Cardiac muscle cell (in vitro differentiated cells and primary cell): ENCODE measurements at places on chromosomes 3 and 15. TPM values are rescaled to one million over a fixed set of nuclear protein-coding genes. Genes with fewer than 3 reads are reported as not detected.

GRCh38 chr3:52007291-52007690 lies 11.6 kb upstream of the RPL29 start:
- no peak for DNase-seq

DNA sequence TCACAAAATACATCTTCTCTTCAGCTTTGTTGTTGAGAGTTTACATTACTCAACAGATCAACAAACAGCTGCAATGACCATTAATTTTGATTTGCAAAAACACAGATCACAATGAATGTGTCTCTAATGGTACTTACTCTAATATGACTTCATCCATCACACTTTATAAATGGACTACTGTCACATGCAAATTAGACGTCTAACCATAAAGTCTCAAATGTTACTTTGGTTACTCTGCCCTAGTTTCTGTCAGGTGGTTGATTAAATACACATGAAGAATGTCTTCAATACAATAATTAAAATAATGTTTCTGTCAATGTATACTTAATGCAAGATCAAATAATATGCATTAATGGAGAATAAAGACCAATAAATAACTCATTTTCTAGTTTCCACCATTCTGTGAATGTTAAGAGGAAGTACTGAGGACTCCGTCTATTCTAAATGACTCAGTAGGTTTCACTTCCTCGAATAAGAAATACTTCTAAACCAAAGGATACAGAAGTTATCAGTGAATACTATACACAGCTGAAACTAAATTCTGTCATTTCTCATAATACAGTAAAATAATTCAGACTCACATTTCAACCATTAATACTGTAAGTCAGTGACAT lies 145.8 kb downstream of the CBLB start:
- no peak for DNase-seq

DNA sequence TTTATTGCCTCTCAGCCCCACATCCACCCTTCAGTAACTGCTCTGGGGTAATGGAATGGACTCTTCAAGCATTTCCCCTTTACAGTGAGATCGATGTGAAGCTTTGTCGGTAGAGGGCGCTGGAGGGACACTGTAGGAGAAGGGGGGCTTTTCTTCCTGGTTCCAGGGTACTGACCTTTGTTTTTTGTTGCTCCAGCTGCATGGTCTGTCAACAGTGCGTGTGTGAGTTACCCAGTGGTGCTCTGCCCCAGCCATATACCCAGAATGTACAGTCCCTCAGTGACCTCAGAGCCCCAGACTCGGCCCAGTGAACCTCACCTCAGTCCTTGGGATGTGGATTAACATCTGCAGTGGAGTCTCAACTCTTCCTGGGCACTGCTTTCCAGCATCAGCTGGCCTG lies 180.3 kb upstream of the TSC22D2 start:
- DNase-seq: peak; percentile 83

DNA sequence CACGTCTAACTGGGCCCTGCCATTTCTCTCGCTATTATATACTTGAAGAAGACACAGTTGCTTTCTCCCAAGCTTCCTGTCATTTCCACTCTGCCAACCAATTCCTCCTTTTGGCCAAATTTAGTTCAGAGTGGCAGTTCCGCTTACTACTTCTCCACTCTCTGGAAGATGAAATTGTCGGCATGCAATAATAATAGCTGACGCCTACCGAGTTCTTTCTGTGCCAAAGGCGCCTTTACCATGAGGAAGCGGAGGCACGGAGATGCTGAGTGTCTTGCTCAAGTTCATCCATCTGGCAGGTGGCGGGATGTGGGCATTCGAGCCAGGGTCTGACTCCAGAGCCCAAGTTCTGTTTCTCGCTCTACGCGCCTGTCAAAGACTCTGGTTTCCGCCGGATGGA lies 14.6 kb upstream of the NRROS start:
- DNase-seq: no peak

- DNase-seq: no peak
These were observed 661.6 kb downstream of the SI start for GRCh38 chr3:164416491-164417222.

GRCh38 chr3:43399034-43399433 lies 112.7 kb downstream of the SNRK start:
- no peak for DNase-seq

DNA sequence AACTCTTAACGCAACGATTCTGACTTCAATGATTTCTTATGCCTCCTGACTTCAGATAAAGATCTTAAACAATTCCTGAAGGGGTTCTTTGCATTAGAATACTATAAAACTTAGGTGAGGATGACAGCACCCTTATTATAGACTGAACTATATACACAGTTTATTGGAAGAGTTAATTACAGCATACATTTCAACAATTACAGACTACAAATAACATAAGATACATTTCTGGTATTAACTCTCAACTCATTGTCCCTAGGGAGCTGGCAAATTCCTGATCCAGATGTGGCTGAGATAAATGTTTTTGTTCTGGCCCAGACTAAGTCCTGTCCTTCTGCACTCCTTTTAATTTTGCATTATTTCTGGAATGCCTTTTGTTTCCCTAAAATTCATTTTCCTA lies 155.5 kb upstream of the TMC3 start:
- DNase-seq: no peak

The ZBED2 gene
- total RNA-seq: not detected in 2 replicates

The ARHGEF26 gene
- 4.0 and 4.2 TPM in 2 replicates for total RNA-seq

The FBXW12 gene
- total RNA-seq: 0.51 TPM in 1 of 2 replicates, not detected in the other

The EAF1 gene
- total RNA-seq: 13.2 and 20.9 TPM in 2 replicates

The GNL3 gene
- 53.8 and 57.3 TPM in 2 replicates for total RNA-seq

The SKOR1 gene
- total RNA-seq: 0.85 and 1.1 TPM in 2 replicates
